LHCN-M2 (cell line): ENCODE measurements at places on chromosomes 12 and 14.
A peak's percentile ranks its signal among the peaks of the same experiment; 100 is the strongest.

DNA sequence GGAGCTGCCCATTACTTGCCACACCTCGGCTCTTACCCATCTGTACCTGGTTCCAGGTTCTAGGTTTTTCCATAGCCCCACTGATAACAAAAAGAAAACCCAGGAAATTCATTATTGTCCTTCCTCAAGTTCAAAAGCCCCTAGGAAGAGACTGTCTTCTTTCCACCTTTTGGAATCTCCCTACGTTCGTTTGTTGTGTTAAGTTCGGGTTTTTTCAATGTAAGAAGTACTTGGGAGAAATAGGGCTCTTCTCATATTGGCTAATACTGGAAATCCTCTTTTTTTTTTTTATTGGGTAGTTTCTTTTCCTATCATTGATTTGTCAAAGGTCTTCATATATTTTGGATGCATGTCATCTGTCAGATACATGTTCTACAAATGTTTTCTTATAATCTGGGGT lies 17.3 kb downstream of the SLC15A5 start:
- DNase-seq: no peak

GRCh38 chr14:55547650-55548315 lies 32.2 kb upstream of the KTN1 start:
- DNase-seq: no peak

DNA sequence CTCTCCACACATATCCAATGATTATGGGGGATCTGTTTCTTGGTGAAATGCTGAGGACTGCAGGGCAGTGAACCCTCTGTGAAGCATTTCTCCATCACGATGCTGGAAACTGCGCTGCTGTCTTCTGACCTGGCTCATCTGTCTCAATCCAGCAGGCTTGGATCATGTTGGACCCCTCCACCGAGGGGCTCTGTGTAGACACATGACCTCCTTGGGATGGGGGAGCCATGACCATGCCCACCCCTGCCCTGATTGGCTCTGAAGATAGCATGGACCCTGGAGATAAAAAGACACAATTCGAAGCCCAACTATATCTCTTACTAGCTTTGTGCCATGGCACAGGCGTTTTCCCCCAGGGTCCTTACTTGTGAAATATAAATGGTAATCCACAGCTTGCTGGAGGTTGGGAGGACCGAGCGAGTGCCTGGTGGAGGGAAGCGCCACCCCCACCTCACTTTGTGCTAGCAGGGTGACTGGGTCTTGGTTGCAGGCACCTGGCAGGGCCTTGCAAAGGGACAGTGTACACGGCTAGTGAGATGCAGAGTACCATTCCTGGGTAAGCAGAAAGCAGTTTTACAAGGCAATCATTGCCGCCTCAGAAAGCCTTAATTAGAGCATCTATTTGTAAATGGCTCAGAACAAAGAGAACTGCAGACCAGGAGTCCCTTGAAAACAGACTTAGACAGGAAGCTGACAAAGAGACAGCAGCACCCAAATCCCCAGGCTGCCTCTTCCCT lies 2.4 kb upstream of the KRT83 start:
- no peak for DNase-seq

DNA sequence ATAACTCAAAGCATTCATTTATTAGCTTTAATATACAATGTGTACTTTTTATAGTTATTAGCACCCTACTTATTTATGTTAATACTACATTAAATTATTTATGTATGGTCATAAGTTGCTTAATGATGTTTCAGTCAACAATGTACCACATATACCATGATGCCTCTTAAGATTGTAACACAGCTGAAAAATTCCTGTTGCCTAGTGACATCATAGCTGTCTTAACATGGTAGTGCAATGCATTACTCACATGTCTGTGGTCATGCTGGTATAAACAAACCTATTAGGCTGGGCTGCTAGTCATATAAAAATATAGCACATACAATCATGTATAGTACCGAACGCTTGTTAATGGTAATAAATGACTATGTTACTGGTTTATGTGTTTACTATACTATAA lies 120.4 kb downstream of the ANO6 start:
- peak; percentile 90 for DNase-seq

- no peak for DNase-seq
Observed at GRCh38 chr12:114783089-114783618, 99.2 kb upstream of the TBX3 start.

DNA sequence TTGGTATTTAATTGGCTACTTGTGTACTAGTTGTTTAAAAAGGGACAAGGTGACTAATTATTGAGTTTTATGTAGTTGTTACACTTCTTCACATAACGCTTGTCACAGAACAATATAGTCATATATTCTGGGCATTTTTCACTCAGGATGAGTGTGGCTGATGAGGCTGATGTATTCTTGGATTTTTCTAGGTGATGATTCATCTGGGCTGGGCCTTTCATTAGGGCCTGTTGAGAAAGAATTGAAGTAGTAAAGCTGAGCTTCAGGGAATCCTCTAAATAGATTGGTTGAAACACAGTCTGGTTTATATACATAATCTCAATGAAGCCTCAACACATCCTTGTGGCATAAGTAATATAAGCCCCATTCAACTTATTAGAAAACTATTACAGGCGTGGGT lies 445.7 kb downstream of the DAD1 start:
- no peak for DNase-seq

DNA sequence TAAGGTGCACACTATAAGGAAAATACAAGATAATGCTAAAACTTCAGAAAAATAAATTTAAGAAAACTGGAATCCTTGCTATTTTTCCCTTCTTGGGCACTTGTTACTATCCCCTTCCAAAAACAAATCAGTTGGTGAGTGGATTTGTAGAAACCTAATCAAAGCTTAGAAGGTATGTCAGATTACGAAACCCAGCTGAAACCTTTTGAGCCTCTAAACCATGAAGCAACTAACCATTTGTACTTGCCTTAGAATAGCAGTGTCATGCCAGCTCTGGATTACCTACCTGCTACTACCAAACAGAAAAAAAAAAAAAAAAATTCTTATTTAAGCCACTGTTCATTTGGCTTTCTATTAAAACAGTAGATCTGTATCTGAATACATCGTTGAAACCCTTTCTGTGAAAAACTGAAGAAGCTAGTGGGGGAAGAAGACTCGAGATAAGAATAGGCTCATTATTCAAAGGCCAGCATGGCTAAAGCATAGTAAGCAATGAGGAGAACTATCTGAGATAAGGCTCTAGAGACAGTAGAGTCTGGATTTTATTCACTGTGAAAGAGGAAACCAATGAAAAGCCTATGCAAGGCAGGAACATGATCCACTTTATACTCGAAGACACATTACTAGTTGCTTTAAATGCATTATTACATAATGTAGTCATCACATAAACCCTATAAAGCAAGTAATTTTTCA lies 30.2 kb downstream of the OSBPL8 start:
- no peak for DNase-seq

DNA sequence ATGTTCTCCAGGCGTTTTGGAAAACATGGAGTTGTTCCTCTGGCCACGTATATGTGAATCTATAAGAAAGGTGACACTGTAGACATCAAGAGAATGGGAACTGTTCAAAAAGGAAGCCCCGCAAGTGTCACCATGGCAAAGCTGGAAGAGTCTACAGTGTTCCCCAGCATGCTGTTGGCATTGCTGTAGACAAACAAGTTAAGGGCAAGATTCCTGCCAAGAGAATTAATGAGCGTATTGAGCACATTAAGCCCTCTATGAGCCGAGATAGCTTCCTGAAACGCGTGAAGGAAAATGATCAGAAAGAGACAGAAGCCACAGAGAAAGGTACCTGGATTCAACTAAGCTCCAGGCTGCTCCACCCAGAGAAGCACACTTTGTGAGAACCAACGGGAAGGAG lies 92.5 kb upstream of the EIF5 start:
- DNase-seq: no peak

GRCh38 chr12:22982635-22983034 lies 357.7 kb downstream of the ETNK1 start:
- DNase-seq: no peak

- no peak for DNase-seq
Observed at GRCh38 chr12:41910578-41911320, 233.9 kb downstream of the GXYLT1 start.

DNA sequence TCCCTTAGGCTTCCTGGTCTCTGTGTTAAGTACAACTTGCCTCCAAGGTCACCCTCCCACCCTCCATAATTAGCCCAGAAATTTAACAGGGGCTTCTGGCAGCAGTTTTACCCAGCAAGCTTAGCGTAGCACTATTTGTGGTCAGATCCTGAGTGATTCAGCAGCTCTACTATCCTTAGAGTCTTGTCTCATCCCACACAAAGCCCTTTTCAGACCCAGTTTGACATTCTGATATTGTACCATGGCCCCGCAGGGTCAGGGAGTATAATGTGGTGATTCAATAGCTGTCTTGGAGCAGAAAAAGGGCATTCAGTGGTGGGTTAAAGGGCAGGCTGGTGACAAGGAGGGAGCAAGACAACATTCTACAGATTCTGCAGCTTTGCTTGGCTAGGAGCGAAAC lies 153.8 kb upstream of the DDHD1 start:
- peak; percentile 74 for DNase-seq

DNA sequence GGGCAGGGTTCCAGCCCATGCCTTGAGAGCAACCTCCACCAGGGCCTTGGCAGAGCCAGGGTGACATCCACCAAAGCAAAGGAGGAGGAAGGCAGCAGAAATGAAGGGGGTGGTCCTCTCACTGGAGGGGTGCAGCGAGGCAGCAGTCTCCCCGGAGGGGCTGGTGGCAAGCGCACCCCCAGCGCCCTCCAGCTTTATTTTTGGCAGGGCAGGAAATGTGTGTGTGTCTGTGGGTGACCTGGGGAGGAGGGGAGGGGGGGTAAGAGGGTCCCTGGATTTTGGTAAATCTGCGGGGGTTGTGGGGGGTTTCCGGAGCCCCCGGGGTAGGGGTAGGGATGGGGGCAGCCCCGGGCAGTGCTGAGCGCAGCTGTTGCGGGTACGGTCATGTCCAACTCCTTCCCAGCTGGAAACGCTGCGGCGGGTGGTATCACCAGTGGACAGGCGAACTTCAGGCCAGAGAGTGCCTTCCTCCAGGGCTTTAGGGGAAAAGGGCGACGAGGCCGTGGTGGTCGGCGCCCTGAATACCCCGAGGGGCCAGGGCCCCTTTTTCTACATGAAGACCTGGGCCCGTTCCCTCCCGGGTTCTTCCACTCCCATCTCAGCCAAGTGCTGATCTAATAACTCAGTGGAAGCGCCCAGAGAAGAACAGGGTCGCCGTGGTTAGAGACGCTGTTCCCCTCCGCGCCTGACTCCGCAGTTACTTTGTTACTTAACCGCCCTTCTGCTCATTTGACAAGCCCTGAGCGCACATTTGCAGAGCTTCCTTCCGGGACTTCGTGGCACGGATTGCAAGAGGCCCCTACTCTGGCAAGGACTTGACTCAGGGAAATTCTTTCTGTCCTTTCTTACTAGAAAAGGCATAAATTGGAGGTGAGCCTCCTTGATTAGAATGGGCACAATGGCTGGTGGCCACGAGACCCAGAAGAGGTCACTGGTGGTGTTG lies 55.2 kb downstream of the FOS start:
- DNase-seq: no peak

GRCh38 chr12:59067083-59067482 lies 146.8 kb upstream of the LRIG3 start:
- peak; percentile 61 for DNase-seq

DNA sequence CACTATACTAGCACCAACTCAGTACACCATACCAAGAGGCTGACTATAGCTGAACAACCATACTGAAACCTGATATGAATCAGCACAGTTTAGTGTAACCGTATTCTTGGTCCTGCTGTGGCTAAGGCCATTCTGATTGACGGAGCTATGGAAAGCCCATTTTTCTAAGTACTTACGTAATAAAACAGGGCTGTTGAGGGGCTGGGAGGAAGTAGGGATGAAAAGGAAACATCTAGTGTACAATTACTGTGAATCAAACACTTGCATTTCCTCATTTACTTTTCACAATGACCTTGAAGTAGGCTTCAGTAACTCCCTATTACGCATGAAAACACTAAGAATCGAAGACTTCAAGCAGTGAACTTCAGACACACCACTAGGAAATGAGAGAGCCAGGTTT lies 198.2 kb downstream of the BTG1 start:
- DNase-seq: no peak

DNA sequence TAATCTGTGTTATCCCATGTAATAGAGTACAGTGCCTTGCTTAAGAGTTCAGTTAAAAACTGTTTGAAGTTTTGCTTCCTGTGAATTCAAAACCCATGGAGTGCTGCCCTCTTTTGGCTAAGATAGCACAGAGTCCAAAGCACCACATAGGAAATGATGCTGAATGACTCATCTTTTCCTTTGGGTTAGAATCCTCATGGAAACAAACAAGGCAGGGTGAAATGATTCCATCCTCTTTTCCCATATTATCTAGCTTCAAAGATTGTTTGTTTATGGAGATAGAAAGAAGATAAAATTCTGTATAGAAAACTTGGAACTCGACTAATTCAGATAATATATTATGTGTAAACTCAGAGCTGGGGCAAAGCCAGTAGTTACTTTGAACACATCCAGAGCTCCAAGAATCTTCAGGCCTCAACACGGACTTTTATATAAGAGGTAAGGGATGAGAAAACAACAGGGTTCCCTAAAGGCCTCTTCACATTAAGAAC lies 87.4 kb downstream of the OTOGL start:
- peak; percentile 94 for DNase-seq

GRCh38 chr12:125794401-125794800 lies 729.2 kb downstream of the AACS start:
- peak; percentile 41 for DNase-seq

- DNase-seq: peak; percentile 42
Observed at GRCh38 chr12:96121271-96121711, 72.9 kb upstream of the ELK3 start.

- DNase-seq: no peak
Observed at GRCh38 chr14:61875483-61875882, 113.3 kb downstream of the SNAPC1 start.

- no peak for DNase-seq
Observed at GRCh38 chr12:48029491-48030172, 25.4 kb upstream of the COL2A1 start.

DNA sequence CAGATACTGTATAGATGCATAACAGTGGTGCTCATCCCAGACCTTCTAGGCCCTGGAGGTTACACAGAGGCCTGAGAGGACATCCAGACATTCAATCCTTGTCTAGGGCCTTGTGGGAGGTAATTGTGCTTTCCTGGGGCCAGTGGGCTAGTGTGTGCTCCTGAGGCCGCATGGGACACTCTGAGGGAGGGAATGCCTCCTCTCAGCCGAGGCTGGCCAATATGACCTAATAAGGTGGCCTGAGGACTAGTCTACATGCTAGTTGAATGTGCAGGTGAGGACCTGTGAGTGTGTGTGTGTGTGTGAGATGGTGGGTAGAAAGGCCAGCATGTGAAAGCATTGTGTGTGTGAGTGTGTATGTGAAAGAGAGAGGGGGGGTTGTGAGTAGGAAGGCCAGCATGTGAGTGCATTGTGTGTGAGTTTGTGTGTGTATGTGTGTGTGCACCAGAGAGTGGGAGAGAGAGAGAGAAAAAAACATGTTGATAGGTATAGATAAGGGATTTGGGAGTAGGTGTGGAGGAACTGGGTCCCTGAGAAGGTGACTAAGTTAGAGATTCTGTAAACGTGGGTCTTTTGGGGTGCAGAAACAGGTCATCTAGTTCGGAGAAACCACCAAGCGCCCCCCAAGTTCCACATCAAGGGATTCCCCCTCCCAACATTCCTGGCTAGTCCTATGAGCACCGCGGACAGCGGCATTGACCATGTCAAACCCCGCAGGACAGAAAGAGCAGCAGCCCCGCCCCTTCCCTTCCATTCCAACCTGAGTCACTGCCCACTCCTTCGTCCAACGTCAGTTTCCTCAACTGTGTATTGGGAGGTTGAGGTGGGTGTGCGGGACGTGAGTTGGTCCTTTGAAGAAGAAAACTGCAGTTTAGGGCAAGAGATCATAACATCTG lies 9.7 kb upstream of the KRT81 start:
- no peak for DNase-seq

- DNase-seq: no peak
Observed at GRCh38 chr12:69062621-69063237, 129.8 kb upstream of the CPM start.
